Hepatic stellate cell (primary cell): ENCODE measurements at places on chromosomes 6 and 20.

GRCh38 chr6:40359808-40360207, 227.4 kb downstream of the LRFN2 start:
- DNase-seq = no peak

- no peak for DNase-seq
Measured at GRCh38 chr6:157469378-157469777, 88.4 kb downstream of the ZDHHC14 start.

- DNase-seq = no peak
Measured at GRCh38 chr6:1587977-1588376, 21.7 kb upstream of the FOXC1 start.

DNA sequence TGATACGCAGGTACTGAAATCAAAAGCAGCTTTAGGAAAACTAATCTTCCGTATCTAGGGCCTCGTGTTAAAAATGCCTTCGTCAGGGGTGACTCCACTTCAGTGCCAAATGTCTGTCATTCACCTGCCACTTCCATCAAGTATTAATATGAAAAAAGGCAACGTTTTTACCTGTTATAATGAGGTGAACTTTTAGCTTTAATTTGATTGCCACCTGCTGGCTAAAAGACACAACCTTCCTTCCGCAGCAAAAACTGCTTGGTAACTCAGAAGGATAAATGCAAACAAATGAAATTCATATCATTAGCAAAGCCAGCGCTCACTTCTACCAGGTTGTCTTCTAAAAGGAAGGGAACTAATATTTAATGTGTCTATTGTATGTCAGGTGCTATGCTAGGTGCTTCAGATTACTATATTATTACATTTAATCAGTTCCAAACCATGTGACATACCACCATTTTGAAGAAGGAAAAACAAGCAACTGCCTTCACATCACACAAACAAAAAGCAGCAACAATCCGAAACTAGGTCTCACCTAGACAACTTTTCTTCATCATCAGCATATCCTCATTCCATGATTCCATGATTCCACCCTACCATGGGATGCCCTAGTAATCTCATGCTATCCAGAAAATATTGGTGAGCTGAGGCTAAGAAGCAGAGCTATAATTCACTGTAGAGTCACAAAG, 20.6 kb upstream of the ARHGAP18 start:
- DNase-seq = no peak

- no peak for DNase-seq
Measured at GRCh38 chr20:50163570-50164317, 10.2 kb upstream of the PEDS1 start.

GRCh38 chr6:32163559-32164258, 686 bp upstream of the EGFL8 start:
- DNase-seq = no peak

- no peak for DNase-seq
Measured at GRCh38 chr20:2416541-2417212, 36.0 kb downstream of the TGM6 start.

GRCh38 chr6:141267420-141267819, 865.3 kb upstream of the GJE1 start:
- DNase-seq = no peak

GRCh38 chr6:161561908-161562307, 288.0 kb upstream of the AGPAT4 start:
- DNase-seq = no peak

GRCh38 chr6:6740595-6740994, 152.1 kb downstream of the LY86 start:
- no peak for DNase-seq

DNA sequence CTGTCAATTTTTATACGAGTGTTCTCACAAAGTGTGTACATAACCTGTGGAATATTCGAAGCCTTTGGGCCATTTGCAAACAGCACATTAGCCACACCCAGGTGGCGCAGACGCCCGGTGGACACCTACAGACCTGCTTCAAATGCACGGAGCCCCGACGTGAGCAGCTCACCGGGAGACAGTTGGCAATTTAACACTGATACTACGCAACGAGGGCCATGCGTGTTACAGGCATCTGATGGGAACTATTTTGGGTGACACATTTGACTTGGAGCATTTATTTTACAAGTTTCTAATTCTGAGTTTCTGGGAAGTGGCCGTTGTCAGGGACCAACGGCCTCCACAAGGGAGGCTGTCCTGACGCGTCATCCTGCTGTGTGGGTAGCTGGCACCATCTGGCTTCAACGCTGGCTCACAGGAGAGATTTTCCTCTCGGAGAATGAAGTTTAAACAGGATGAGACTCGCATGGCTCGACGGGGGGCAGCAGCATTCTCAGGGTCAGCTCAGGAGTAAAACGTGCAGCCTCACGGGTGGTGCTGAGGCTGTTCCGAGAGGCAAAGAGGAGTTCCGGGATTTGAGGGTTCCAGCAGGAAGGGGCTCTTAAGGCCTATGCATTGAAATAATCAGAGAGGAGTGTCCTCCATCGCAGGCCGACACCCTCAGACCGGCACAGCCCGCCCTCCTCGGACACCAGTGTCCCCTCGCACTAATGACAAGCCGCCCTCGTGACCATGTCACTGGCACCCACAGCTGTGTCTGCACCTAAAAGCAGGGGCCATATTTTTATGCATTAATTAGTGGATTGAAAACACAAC, 207.4 kb downstream of the DLL1 start:
- DNase-seq = no peak

- DNase-seq = no peak
Measured at GRCh38 chr6:108630050-108630714, 69.5 kb downstream of the FOXO3 start.

DNA sequence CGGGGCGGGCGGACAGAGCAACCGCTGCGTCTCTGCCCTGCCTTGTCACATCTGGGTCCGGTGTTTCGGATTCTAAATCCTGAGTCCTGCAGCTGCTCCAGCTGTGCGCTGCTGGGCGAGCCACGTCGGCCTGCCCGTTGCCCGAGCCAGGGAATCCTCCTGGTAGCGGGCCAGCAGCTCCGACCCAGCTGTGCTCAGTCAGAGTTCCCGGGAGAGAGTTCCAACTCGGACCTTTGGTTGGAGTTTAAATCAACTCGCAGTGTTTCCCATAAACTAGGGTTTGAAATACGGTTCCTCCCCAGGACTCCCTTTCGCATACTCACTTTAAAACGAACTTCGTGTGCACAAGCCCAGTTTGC, 315 bp upstream of the PDE10A start:
- DNase-seq = peak; percentile 67

DNA sequence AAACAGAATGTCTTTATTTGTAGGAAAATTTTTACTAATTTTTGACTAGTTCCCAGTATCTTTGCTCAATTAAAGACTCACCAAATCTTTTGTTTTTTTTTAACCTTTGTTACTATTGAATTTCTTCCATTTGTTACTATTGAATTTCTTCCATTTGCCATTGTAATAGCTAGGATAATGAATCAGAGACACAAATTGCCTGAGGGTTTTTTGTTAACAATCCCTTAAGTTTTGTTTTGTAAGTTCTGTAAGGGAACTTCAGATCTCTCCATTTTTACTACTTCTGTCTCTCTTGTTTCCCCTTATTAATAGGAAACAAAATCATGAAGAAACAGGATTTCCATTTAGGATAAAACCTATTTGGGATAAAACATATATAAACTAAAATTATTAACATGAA, 104.3 kb downstream of the MAP3K4 start:
- no peak for DNase-seq

- DNase-seq = peak; percentile 75
Measured at GRCh38 chr6:33312361-33313104, 1.3 kb downstream of the TAPBP start.

- DNase-seq = no peak
Measured at GRCh38 chr6:17790489-17790888, 83.8 kb upstream of the NUP153 start.

DNA sequence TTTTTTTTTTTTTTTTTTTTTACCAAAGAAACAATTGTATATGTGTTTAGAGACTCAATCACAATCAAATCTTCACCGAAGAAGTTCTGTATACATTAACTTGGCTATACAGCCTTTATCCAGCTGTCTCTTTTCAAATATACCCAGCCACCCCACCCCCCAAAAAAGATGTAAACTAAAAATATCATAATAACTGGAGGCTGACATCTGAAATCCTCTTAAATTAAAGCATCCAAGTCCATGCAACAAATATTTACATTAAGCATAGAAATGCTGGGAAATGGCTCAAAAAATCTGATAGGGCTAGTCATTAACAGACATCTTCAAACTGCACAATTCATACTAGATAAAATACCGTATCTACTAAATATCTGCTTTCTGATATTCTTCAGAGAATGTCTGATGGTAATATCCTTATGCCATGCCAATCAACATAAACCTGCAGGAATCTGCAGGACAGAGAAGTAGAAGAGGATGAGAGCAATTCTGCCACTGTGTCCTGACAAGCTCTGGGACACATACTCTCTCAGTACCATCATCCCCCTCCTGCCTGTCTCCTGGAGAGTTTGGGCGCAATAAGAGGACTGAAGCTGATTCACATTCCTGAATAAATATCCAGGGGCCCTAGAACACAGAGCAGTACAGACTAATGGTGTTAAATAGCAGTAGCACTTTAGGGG, 152.4 kb downstream of the KIF6 start:
- DNase-seq = no peak

DNA sequence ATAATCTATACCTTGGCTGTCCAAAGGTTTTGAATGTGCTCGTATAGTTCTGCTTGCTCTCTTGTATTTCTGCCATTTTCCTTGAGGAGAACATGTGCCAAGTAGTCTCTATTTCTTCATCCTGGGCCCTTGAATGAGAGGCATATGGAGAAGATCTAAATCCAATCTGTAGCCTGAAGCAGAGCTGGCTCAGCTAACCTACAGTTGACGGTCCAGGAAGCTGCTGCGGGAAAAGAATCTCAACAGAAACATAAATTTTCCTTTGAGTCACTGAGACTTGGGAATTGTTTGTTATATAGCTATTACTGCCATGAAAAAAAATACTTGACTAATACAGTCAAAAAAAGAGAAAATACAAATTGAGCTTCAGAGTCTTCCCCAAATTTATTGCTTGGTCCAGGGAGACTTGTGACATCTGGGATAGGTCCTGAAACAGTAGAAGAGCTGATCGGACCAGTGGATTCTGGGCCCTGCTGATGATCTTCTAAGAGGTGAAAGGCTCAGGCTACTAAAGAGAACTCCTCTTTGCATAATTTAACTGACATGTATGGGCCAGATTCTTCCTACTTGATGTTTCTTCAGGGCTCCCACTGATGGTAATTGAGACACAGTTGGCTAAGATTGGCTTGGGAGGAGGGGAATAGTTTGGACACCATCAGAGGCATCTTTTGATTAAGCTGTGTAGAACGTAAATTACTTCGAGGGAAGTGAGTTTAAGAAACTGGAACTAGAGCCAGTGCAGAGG, 29.9 kb upstream of the PLCB4 start:
- DNase-seq = no peak

DNA sequence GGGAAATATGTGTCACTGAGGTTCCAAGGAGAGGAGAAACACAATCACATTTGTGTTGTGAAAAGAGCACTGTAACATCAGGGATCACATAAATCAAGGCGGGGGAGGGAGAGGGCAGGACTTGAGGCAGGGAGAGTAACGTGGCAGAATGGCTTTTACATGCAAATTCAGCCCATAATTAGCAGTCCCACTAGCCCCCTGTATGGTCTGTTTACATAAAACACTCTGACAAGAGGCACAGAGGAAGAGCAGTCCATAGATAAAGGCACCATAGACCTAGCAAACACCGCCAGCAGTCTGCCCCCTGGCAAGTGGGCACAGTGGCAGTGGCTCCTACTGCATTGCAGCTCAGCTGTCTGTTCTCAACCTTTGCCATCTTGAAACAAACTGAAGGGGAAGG, 82.7 kb downstream of the LYRM2 start:
- no peak for DNase-seq

- no peak for DNase-seq
Measured at GRCh38 chr20:17142666-17143065, 84.2 kb upstream of the PCSK2 start.

DNA sequence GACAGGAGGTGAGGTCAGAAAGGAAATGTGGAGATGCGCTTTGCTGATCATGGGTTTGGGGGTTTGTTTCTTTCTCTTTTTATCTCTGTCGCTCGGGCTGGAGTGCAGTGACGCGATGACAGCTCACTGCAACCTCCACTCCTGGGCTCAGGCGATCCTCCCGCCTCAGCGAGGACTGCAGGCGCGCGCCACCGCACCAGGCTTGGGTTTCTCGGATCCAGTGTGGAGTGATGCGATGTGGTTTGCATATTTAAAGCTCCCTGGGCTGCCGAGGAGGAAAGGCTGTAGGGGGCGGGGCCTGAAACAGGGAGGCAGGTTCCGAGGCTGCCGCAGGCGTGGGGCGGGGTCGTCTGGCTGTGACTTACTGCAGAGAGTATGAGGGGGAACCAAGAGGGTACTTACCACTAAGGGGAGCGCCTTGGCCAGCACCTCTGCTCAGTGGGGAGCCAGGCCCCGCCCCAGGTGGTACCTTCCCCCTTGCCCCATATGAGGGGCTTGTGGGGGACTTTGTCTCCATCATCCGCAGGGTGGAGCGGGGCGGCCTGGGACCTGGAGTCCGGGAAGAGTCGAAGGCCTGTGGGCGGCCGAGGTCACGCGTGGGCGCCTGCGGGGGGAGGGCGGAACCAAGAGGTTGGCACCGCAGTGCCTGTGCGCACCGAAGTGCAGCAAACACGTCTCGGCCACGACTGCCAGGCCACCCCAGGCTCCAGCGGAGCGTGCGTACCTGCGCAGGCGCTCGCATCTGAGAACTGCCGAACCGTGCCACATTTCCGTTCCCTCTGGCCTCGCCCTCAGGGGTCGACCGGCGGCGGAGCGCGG, 12.7 kb upstream of the BAK1 start:
- DNase-seq = no peak

DNA sequence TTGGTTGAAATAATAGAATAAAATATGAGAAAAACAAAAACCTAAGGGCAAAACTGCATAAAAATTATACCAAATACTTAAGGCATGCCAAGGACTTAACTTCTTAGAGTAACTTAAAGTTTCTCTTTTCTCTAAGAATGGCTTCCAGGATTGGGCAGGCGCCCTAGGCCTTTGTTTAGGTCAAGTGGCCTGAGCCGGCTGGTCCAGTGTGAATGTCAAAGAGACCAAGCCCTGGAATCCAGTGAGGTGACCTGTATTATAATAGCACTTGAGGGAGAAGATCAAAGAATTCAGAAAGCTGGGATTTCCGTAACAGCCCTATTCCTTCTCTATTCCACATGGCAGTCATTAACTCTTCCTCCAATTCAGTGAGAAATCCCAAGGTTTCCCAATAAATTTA, 6.6 kb downstream of the METTL24 start:
- no peak for DNase-seq

DNA sequence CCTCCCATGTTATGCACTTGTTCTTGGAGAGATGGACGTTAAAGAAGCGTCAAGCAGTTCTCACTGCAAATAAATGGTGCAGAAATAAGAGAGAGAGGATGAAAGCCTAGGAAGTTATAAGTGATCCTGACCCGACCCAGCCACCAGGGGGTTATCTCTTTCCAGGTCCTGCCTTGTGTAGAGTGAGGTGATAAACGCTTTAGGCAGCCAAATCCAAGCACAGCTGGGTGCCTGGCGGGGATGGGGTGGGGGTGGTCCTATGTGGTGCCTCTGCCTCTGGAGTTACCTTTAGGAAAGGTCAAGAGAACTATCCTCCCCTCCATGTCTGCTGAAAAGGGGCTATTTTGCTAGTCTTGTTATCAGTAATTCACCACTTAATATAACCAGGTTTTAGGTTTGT, 9.2 kb upstream of the TFAP2A start:
- no peak for DNase-seq
